A172 (cell line): ENCODE measurements at places on chromosomes 5 and 9. TPM values are rescaled to one million over a fixed set of nuclear protein-coding genes. Genes with fewer than 3 reads are reported as not detected.

DNA sequence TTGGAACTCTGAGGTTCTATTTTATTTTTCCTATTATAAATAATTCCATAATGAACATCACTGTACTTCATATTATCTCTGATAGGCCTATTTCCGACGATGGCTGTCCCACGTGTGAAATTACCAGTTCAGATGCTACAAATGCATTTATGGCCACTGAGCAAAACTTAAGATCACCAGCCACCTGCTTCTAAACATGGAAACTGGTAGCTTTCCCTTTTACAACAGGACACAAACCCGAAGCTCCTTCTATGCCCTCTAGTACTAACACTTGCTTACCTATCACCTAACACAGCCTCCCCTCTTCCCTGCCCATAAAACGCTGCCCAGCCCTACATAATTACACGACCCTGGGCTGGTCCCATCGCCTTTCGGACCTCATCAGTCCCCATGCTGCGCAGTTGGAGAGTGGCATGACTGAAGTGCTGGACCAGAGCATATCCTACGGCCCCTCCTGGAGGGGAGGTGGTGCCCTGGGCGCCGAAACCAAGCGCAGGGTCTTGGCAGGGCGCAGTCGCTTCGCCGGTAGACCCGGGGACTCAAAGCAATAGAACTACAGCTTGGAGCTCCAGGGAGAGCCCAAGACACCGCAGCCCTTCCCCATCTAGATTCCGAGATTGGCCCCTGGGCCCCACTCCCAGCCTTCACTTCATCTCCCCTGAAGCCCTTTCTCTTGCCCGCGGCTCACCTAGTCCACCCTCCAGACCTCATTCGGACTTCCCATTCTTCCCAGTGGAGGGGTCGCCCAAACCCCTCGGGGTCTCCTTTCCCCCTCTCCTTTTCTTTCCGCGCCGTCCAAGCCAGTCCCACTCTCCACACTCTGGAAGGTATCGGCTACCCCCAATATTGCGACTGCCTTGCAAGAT is 1.0 kb upstream of the SAP30L start:
- peak; percentile 18 for DNase-seq

DNA sequence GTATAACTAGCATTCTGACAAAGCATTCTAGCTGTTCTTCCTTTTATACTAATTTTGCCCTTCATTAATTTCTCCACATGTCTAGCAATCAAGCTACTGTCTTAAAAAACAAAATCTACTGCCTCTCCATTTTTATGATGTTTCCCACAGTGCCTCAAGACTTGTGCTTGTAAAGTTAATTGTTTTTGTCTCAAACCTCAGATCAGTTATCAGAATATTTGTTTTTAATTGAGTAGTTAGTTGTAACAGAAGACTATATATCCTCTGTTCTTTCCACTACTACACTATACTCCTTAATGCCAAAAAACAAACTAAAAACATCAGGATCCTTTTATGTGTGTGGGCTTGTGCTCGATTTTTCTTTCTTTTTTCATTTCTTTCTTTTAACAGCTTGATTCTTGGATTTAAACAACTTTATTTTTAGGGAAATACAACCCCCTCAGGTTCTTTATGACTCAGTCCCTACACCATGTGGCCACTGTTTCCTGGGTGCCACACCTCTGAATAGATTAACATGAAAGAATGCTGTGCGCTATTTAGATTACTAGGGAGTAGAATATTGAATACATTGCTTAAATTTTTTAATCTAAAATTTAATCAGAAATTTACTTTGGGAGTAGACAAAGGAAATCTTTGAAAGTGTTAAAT is 1.2 kb downstream of the ASPN start:
- peak; percentile 24 for DNase-seq

The ZDHHC12 gene
- total RNA-seq = 153 and 193 TPM in 2 replicates

- peak; percentile 33 for DNase-seq
Measured at GRCh38 chr9:87950765-87951488, 23.4 kb downstream of the CDK20 start.

- peak; percentile 41 for DNase-seq
Measured at GRCh38 chr5:133610489-133611356, 1.6 kb downstream of the FSTL4 start.

GRCh38 chr9:124879226-124879625 is 17.3 kb downstream of the ARPC5L start:
- no peak for DNase-seq

The NSUN2 gene
- 78.1 and 95.3 TPM in 2 replicates for total RNA-seq

The CER1 gene
- total RNA-seq = not detected in 2 replicates
